ENCODE measurements at places on chromosomes 12 and 14. TPM values are rescaled to one million over a fixed set of nuclear protein-coding genes. Genes with fewer than 3 reads are reported as not detected.
A peak's percentile ranks its signal among the peaks of the same experiment; 100 is the strongest.

The KCNMB4 gene
- total RNA-seq: 1.1 TPM

The NGB gene
- total RNA-seq: not detected

GRCh38 chr14:74922752-74923401, at the start of gene RPS6KL1:
RPS6KL1 (minus strand) TSS chr14:74923260; CDS start chr14:74921541, 1,719 bp downstream.
- H3K36me3 ChIP-seq: no peaks in the 10 kb centered on the region
- no peak within 1 kb of the TSS for H3K27ac ChIP-seq
- H3K4me3 ChIP-seq: peak within 1 kb of the TSS; percentile 48
- no peak for DNase-seq
- H3K4me1 ChIP-seq: no peaks in the 10 kb centered on the region
- peaks cover 20% of the 10 kb centered on the region for H3K27me3 ChIP-seq

DNA sequence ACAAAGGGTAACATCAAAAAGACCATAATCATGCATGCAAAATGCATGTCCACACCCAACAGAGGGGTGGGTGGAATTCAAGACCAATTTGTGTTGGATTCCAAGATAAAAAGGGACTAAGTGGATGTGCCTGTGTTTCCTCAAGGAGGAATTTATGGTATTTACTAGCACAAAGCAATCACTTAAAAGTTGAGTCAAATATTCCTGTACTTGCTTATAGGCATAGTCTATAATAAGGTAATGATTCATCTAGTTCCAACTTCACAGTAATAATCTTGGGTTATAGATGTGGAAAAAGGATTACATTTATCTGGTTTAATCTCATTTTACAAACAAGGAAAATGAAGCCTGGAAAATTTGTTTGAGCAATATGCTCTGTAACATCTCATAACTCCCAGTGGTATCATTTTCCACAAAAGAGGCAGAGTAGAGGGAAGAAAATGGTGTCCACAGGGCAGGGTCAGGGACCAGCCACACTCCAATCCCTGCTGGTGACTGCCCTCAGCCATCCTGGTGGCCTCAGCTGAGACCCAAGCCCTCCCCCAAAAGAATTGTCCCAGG, 80.8 kb upstream of the REP15 start:
- H3K27ac ChIP-seq: peak overlapping the region; percentile 78
- no peaks in the 10 kb centered on the region for H3K27me3 ChIP-seq
- H3K4me3 ChIP-seq: no peak overlapping the region
- peaks cover 57% of the 10 kb centered on the region for H3K4me1 ChIP-seq

The ABCD2 gene
- total RNA-seq: not detected

- H3K4me1 ChIP-seq: peaks cover 55% of the 10 kb centered on the region
- peak overlapping the region; percentile 95 for H3K4me3 ChIP-seq
- no peaks in the 10 kb centered on the region for H3K27me3 ChIP-seq
- H3K27ac ChIP-seq: peak overlapping the region; percentile 99
- peaks cover 10% of the 10 kb centered on the region for H3K36me3 ChIP-seq
Measured at GRCh38 chr12:52070185-52070925, 577 bp downstream of the ATG101 start.

- H3K36me3 ChIP-seq: no peaks in the 10 kb centered on the region
- H3K4me1 ChIP-seq: no peaks in the 10 kb centered on the region
- H3K4me3 ChIP-seq: no peak overlapping the region
- no peak overlapping the region for H3K27ac ChIP-seq
- no peak for DNase-seq
Measured at GRCh38 chr12:13580206-13580605, 383.7 kb downstream of the EMP1 start.

DNA sequence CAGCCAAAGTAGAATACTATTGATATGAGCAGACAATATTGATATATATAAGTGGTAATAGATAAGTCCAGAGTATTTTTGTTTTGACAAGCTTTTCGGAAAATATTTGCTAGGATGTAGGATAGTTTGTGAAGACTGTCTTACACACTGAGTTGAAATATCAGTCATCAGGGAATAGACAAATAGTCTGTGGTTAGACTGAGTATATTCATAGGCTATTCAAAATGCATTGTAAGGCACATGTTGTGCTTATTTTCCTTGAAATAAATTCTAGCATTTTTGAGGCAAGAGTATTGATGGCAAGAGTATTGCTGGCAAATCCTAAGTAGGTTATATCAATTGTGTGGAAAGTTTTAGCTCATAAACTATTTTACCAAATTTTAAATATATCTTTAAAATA, 201.1 kb downstream of the LRIG3 start:
- no peak overlapping the region for H3K4me3 ChIP-seq
- no peak for DNase-seq
- H3K27me3 ChIP-seq: no peaks in the 10 kb centered on the region
- H3K27ac ChIP-seq: no peak overlapping the region
- H3K4me1 ChIP-seq: peaks cover 25% of the 10 kb centered on the region

DNA sequence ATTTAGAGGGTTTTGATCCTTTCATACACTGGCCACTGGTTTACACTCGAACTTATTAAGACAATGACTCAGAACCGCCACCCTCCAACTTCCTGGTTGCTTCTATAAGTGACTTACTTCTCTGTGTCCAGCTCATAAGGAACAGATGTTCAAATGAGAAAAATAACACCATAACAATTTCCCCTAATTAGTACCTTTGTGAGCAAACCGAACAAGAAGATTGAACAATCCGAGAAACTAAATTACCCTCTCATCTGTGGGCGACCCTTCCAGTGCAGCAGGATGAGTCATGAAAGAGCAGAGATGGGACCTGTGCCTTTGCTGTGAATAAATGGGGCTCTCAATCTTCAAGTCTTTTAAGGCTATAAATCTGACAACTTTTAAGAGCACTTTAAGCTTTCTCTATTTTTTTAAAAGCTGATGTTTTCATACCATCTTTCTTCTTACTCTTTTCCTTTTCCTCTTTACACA, 146.8 kb upstream of the RASSF8 start:
- peaks cover 7% of the 10 kb centered on the region for H3K4me1 ChIP-seq
- DNase-seq: no peak
- peaks cover 1% of the 10 kb centered on the region for H3K36me3 ChIP-seq
- no peak overlapping the region for H3K27ac ChIP-seq
- H3K4me3 ChIP-seq: no peak overlapping the region

- H3K27ac ChIP-seq: peak overlapping the region; percentile 91
- H3K4me1 ChIP-seq: peaks cover 47% of the 10 kb centered on the region
- no peak overlapping the region for H3K4me3 ChIP-seq
- DNase-seq: no peak
Measured at GRCh38 chr12:19031032-19031431, 98.5 kb upstream of the PLEKHA5 start.

- H3K27ac ChIP-seq: no peak overlapping the region
- no peak overlapping the region for H3K4me3 ChIP-seq
- H3K4me1 ChIP-seq: peaks cover 46% of the 10 kb centered on the region
- no peaks in the 10 kb centered on the region for H3K36me3 ChIP-seq
- peaks cover 4% of the 10 kb centered on the region for H3K27me3 ChIP-seq
- DNase-seq: no peak
Measured at GRCh38 chr14:96102081-96102856, 63.1 kb downstream of the C14orf132 start.

GRCh38 chr12:105359856-105360255, 29.4 kb downstream of the C12orf75 start:
- peaks cover 11% of the 10 kb centered on the region for H3K36me3 ChIP-seq
- peak overlapping the region; percentile 33 for H3K27ac ChIP-seq
- DNase-seq: no peak
- peaks cover 21% of the 10 kb centered on the region for H3K4me1 ChIP-seq
- H3K4me3 ChIP-seq: no peak overlapping the region

- H3K36me3 ChIP-seq: peaks cover 16% of the 10 kb centered on the region
- H3K27ac ChIP-seq: no peak overlapping the region
- H3K4me3 ChIP-seq: no peak overlapping the region
- peaks cover 30% of the 10 kb centered on the region for H3K4me1 ChIP-seq
- no peak for DNase-seq
Measured at GRCh38 chr14:92556255-92556741, 42.7 kb downstream of the RIN3 start.

DNA sequence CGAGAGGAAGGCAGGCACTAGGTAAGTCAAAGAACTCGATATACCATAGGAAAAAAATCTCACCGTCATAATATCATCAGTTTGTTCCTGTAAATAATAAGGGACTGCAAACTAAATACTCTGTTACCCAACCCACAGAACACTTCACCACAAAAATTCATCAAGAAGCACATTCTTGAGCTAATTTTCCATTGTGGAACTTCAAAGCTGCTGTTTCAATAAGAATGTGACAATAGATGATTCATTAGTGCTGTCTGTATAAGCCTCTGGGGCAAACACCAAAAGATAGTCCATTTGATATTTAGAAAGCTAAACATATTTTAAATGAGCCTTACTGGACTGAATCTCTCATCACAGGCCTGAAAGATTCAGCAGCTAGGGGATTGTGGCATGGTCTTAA, 219.4 kb downstream of the KSR2 start:
- no peaks in the 10 kb centered on the region for H3K36me3 ChIP-seq
- DNase-seq: no peak
- H3K27me3 ChIP-seq: peaks cover 46% of the 10 kb centered on the region
- H3K4me3 ChIP-seq: no peak overlapping the region
- H3K27ac ChIP-seq: no peak overlapping the region

DNA sequence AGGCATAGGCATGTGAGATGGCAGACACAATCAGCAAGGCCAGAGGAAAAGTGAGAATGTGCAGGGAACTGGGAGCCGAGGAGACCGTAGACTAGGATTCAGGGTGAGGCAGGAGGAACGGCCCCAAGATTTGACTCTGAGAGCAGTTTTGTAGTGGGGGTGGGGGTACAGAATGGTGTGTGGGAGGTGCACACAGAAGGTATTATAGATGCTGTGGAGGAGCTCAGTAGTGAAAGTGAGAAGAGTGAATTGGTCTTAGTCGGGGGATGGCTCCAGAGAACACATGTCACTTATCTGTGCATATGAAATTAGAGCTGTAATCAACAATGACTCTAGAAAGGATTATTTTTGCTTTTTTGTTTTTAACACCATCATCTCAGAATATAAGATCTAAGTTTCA, 11.9 kb downstream of the ZNF664 start:
- H3K4me1 ChIP-seq: peaks cover 25% of the 10 kb centered on the region
- H3K27ac ChIP-seq: no peak overlapping the region
- no peak for DNase-seq
- H3K36me3 ChIP-seq: peaks cover 32% of the 10 kb centered on the region
- H3K4me3 ChIP-seq: no peak overlapping the region

- H3K4me3 ChIP-seq: no peak overlapping the region
- H3K27ac ChIP-seq: no peak overlapping the region
- peaks cover 2% of the 10 kb centered on the region for H3K27me3 ChIP-seq
- no peak for DNase-seq
- H3K4me1 ChIP-seq: no peaks in the 10 kb centered on the region
Measured at GRCh38 chr14:62453226-62453625, 592.0 kb downstream of the KCNH5 start.

- DNase-seq: no peak
- no peak overlapping the region for H3K4me3 ChIP-seq
- peaks cover 5% of the 10 kb centered on the region for H3K4me1 ChIP-seq
- H3K36me3 ChIP-seq: no peaks in the 10 kb centered on the region
- H3K27me3 ChIP-seq: no peaks in the 10 kb centered on the region
- no peak overlapping the region for H3K27ac ChIP-seq
Measured at GRCh38 chr12:31647086-31647491, 12.4 kb upstream of the ETFBKMT start.

GRCh38 chr12:124194893-124195566, 99.9 kb upstream of the RFLNA start:
- H3K27ac ChIP-seq: no peak overlapping the region
- no peak for DNase-seq
- H3K4me1 ChIP-seq: peaks cover 3% of the 10 kb centered on the region
- peaks cover 6% of the 10 kb centered on the region for H3K27me3 ChIP-seq
- no peak overlapping the region for H3K4me3 ChIP-seq

GRCh38 chr12:62720661-62721330, 214.2 kb downstream of the PPM1H start:
- DNase-seq: no peak
- peaks cover 58% of the 10 kb centered on the region for H3K4me1 ChIP-seq

DNA sequence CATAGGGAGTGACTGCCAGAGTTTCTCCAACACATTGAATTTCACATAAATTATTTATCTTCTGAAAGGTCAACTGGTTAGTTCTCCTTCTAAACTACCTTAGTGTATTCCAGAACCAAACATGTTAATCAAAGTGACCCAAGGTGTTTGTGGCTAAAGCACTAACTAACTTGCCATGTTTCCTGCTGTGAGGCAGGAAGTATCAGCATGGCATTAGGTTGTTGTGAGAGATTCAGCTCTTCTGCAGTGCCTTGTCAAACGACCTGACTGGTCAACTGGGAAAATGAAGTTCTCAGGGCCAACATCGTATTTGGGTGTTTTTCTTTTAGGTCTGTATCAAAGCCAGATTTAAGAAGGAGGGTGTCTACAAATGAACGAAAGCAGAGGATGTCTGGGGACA, 448.1 kb downstream of the APAF1 start:
- no peaks in the 10 kb centered on the region for H3K27me3 ChIP-seq
- H3K36me3 ChIP-seq: no peaks in the 10 kb centered on the region
- H3K4me1 ChIP-seq: no peaks in the 10 kb centered on the region
- H3K27ac ChIP-seq: no peak overlapping the region
- DNase-seq: no peak

The SRRM4 gene
- not detected for total RNA-seq

GRCh38 chr12:27988594-27989233, 16.2 kb upstream of the PTHLH start:
- DNase-seq: no peak
- no peak overlapping the region for H3K4me3 ChIP-seq
- H3K36me3 ChIP-seq: no peaks in the 10 kb centered on the region
- H3K27ac ChIP-seq: no peak overlapping the region

DNA sequence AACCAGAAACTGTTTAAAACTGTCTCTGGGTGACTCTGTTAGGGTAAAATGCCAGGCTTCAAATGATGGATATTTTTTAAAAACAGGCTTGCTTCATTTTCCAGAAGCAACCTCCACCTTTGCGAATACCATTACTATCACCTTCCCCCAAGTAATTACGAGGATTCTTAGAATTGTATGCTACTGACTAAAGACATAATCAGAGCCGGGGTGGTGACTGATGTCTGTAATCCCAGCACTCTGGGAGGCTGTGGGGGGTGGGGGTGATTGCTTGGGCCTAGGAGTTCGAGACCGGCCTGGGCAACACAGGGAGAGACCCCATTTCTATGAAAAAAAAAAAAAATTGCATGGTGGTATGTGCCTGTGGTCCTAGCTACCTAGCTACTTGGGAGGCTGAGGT, 38.3 kb downstream of the FGD6 start:
- H3K27ac ChIP-seq: no peak overlapping the region
- H3K27me3 ChIP-seq: no peaks in the 10 kb centered on the region
- H3K36me3 ChIP-seq: no peaks in the 10 kb centered on the region
- no peak for DNase-seq

- peaks cover 8% of the 10 kb centered on the region for H3K36me3 ChIP-seq
- no peak overlapping the region for H3K27ac ChIP-seq
- no peak overlapping the region for H3K4me3 ChIP-seq
- DNase-seq: no peak
Measured at GRCh38 chr12:3291939-3292338, 199.1 kb upstream of the PRMT8 start.

The TAS2R50 gene
- total RNA-seq: 3.1 TPM

DNA sequence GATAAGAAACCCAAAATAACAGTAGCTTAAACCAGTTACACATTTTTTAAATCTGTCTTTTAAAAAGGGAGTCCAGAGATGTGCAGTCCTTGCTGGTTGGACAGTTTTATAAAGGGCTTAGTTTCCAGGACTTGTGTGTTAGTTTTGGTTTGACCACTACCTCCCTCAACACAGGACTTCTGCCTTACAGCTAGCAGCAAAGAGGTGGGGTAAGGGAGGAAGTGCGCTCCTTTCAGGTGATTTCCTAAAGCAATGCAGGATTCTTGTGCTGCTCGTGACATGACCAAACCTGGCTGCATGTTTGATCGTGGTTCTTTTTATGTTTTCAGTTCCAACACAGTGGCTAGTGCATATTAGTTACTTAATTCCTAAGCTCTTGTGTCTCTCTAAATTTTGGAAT, 266.2 kb downstream of the TMTC2 start:
- H3K36me3 ChIP-seq: peaks cover 9% of the 10 kb centered on the region
- no peak overlapping the region for H3K27ac ChIP-seq
- H3K4me3 ChIP-seq: no peak overlapping the region
- no peak for DNase-seq
- H3K27me3 ChIP-seq: no peaks in the 10 kb centered on the region

The CLEC2D gene
- total RNA-seq: 10.0 TPM
